ENCODE measurements at places on chromosomes 13 and 19.
A peak's percentile ranks its signal among the peaks of the same experiment; 100 is the strongest.

DNA sequence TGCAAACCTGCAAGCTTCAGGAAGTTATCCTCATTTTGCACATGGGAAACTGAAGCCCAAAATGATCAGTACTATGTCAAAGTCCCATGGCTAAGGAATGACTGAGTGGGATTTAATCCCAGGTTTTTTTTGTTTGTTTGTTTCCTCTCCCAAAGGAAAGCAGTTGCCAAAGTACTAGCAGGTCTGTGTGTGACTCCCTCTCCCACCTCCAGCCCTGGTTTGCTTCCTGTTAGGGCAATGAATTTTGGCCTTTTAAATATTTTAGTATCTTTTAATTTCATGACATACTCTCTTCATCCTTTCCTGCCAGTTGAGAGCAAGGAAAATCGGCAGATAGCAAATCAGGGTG lies 134.1 kb upstream of the RNF113B start:
- no peak for DNase-seq

DNA sequence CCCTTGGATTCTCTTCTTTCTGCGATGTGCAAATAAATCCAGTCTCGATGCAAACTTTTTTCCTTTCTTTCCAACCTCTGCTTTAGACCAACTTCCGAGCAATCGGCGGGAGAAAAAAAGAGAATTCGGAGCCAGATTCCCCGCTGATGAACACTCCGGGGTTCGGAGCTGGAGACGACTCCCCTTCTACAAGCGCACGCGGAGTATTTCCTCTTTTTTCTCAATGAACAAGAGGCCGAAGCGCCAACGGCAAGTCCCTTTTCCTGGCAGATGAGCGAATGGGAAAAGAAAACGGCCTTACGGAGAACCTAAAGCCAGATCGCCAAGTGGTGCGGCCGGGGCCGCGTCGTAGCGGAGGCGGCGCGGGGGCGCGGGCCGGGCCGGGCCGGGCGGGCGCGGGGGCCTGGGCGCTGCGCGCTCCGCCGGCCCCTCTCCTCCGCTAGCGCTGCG lies 250 bp downstream of the SPRY2 start:
- DNase-seq = no peak

DNA sequence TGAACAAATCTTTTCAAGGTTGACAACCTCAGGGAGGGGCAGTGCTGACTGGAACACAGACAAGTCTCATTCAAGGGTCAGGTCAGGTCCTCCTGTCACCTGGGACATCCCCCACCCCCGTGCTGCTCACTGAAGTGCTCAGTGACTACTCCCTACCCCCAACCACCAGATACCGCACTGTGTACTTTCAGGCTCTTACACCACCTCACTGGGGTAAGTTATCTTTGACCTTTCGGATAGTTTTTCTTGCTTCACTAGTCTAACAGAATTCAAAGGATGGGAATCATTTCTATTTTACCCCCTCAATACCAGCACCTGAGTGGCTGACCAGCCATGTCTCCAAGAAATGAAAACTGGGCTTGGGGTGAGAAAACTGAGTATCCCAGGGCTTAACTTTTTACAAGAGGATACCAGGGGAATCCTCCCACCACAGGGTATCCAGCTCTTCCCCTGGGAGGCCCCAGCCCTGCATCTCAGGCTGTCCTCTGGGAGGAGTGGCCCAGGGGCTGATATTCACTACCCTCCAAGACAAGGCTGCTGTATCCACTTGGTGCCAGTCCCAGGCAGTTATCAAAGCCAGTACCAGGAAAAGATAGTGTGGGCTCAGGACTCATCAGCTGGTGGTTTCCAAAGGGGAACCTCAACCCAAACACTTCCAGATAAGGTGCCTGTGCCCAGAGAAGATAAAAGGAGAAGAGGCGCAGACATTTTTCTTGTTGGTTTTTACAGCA lies 2.1 kb downstream of the ZNF563 start:
- DNase-seq = no peak

DNA sequence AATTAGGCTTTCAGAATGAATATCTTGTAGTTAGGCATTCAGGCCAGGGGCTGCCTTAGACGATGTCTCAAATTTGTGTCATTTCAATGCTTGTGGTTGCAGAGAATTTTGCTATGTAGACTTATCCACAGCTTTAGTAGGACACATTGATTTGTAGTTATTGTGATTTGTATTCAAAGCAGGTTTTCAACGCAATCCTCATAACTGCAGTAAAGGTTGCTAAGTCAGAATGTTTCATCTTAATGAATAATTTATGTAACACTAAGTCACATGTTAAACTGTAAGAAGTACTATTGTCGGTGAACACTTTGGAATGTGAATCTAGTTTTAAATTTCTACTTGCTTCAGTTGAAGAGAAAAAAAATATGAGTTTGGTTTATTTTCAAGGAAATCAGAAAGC lies 1117.2 kb upstream of the SPRY2 start:
- DNase-seq = no peak

DNA sequence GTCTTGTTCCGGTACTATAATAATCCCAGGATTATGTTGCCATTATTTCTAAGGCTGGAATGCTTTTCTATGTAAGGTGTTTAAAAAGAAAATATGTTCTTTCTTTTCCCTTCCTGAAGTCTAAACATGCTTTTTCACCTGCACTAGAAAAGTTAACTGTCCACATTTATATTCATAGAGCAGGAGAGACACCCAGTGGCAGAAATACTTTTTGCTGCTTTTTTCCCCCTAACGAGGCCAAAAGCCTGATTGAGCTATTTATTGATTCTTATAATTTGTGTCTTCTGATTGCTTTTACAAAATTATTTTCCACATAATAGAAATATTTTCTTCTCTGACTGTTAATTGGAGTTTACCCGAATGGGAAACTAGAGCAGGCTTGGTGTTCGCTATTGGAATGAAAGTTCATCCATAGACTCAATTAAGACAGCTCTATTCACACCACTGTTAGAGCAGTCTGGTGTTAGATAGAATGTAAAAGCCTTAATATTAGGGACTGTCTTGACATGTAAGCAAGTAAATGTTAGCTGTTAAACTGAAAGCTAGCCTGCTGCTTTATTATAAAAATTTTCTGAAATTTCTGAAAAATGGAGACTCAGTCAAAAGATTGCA lies 15.8 kb downstream of the GPR180 start:
- DNase-seq = peak; percentile 57

DNA sequence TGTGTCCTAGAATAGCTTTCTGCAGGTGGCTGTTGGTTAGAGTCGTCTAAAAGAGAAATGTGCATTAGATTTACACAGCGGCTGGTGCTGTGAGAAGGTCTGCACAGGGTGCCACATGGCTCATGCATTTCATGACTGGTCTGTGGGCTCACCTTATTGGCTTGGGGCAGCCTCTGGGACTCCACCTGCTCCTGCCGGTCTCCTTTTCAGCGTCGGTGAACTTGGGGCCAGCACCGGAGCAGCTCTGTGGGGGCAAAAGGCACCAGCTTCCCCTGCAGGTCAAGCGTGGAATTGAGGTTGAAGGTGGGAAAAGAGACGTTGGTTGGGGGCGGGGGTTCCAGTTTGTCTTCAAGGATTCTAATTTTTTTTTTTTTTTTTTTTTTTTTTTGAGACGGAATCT lies 3.1 kb upstream of the PNMA8C start:
- no peak for DNase-seq

GRCh38 chr19:43510713-43511112 lies 6.2 kb upstream of the PHLDB3 start:
- no peak for DNase-seq

GRCh38 chr13:51707461-51707860 lies 96.5 kb downstream of the DHRS12 start:
- no peak for DNase-seq

GRCh38 chr19:51271067-51271466 lies 20.2 kb downstream of the SIGLECL1 start:
- no peak for DNase-seq

DNA sequence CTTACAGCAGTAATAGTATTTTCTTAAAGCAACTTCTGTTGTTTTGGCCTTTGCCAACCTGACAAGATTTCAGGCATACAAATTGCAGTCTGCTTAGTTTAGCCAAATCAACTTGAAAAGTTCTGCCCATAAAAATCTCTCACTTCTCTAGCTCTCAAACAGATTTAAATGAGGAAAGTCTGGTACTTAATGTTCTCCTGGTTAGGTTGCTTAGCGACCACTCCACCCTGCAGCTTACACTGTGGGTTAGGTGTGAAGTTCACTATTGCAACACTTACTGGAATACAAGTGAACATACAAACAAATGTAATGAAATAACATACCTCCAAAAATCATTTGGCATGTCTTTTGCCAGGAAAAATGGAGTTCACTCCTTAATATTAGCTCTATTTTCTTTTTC lies 178.7 kb upstream of the PCDH9 start:
- DNase-seq = no peak

GRCh38 chr13:45737571-45738017 lies 35.5 kb downstream of the CBY2 start:
- no peak for DNase-seq

- DNase-seq = no peak
Observed at GRCh38 chr13:100506154-100506553, 82.4 kb downstream of the GGACT start.

DNA sequence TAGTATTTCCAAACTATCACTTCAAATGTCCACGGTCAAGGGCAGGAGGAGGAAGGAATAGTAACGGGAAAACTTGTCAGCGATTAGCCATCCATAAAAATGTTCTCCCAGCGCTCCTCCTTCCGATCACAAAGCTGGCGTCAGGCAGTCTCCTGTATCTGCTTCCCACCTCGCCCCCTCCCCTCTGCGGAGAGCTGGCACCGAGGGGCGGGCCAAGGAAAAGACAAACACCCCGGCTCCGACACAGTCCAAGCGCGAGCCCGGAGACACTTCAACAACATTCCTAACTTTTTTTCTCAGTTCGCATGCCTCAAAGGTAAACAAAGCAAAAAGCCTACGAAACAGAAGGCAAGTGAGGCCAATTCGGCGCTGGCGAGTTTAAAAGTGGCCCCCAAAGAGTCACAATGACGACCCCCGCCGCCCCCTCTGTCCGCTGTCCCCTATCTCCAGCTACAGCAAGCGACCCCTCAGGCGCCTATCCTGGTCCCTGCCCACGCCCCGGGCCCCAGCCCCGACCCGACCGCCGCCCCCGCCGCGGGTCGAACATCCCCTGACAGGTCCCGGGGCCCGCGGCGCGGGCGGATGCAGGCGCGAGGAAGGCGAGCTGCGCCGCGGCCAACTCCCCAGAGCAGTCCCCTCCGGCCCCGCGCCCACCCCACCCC lies 736 bp downstream of the SMAD9 start:
- no peak for DNase-seq

GRCh38 chr13:46948338-46948737 lies 51.5 kb upstream of the HTR2A start:
- DNase-seq = no peak

GRCh38 chr19:15280915-15281683 lies 48.9 kb upstream of the EPHX3 start:
- DNase-seq = no peak

DNA sequence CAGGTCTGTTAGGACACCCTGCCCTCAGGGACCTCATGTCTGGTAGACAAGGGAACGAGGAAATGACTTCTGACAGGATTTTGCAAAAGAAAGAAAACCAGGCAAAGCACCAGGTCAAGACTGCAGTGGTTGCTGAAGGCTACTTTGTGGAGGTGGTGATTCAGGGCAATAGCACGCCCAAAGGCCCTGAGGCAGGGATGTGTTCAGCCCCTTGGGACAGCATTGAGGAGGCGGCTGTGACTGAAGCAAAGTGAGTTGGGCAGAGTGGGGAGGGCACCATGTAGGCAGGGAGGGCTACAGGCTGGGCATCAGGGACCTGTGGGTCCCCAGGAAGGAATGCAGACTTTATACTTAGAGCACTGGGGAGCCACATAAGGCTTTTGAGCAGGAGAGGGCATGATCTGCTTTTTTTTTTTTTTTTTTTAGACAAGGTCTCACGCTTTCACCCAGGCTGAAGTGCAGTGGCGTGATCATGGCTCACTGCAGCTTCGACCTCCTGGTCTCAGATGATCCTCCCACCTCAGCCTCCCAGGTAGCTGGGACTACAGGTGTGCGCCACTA lies 10.8 kb upstream of the HOMER3 start:
- DNase-seq = no peak

GRCh38 chr19:45200568-45200967 lies 22.0 kb downstream of the BLOC1S3 start:
- no peak for DNase-seq

DNA sequence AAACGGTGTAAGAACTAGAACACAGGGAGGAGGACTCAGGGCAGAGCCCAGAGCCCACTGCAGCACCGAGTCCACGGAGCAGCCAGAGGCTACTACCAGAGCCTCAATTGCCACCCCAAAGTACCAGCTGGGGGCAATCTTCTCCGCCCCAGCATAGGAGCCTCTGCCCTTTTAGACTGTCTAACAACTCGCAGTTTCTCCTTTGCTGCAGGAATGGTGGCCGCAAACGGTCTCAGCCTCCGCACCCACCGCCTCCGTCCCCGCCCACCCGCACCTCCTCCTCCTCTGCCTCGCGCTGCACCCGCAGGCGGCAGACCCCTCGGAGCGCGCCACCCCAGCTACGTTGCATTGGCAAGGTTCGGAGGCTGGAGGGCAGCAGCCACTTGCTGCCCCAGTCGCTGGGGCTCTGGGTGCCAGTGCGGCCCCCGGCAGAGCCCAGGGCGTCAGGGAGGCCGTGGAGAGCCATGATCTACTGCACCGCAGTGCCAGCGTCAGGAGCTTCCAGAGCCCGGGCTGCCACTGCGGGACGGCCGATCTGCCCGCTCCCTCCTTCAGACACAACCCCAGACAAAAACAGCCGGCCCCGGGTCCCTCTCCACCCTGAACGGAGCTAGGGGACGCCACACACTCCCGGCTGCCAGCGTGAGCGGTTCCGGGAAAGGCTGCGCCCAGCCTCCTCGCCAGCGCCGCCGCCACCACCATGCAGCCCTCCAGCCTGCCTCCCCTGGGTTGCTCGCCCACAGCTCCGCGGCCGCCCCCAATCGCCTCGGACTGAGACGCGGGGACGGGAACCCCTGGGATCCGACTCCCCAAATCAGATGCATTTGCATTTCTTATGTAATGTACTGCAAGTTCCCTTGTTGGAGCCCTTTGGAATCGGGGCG lies 1.8 kb downstream of the FGF14 start:
- no peak for DNase-seq

GRCh38 chr19:51511353-51511752 lies 9.8 kb upstream of the SIGLEC12 start:
- DNase-seq = no peak

GRCh38 chr19:56309511-56310185 lies 5.0 kb downstream of the ZSCAN5A start:
- peak; percentile 28 for DNase-seq

DNA sequence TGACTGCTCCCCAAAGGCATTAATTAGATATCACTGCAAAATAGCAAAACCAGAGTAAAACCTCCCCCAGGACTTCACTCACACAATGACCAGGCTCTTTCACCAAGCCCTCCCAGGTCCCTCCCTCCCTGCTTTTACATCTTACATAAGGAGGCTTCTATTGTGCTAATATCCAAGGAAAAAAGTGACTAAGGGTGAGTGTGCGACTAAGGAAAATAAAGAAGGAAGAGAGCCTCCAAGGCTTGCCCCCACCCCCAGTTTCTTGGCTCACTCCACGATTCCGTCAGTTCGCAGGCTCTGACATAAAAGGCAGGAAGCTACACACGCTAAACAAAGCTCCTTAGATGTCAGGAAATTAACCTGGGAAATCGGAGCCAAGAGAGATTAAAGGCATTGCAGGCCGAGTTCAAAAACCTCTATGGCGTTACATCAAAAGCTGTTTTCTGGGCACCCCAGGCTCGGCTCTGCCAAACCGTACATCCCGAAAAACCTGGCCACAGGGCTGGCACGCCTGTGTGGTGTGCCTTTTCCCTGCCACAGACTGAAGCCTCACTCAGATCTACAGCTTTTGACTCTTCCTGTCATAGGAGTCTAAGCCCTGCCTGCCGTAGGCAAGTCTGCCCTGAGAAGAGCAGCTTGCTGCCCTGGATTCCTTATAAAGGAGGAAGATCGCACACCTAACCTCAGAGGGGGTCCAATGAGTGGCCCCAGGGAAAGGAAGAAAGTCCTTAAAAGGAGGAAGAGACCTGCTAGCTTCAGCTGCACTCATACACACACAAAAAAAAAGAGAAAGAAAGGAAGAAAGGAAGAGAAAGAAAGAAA lies 67.0 kb upstream of the SERP2 start:
- DNase-seq = peak; percentile 6

Measured in stimulated activated naive CD4-positive, alpha-beta T cell (primary cell).